ENCODE measurements at places on chromosomes 16 and 17.

DNA sequence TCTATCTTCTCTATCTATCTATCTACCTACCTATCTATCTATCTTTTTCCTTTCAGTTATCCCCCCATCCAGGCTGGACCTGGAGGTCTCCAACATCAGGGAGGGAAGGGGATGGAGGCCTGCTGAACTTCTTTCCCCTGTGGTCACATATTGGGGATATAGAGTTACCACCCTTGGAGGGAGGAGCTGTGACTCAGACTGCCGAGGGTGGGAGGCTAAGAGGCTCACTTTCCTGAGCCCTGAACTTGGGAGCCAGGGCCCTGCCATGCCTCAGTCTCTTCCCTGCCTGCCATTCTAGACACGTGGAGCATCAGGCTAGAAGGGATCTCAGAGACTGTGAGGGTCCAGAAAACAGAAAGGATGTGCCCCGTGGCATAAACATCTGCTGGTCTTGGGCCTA lies 8.4 kb downstream of the LRRC3C start:
- no peak for DNase-seq

GRCh38 chr17:68459037-68459639 lies 1.8 kb upstream of the WIPI1 start:
- DNase-seq, result no peak

DNA sequence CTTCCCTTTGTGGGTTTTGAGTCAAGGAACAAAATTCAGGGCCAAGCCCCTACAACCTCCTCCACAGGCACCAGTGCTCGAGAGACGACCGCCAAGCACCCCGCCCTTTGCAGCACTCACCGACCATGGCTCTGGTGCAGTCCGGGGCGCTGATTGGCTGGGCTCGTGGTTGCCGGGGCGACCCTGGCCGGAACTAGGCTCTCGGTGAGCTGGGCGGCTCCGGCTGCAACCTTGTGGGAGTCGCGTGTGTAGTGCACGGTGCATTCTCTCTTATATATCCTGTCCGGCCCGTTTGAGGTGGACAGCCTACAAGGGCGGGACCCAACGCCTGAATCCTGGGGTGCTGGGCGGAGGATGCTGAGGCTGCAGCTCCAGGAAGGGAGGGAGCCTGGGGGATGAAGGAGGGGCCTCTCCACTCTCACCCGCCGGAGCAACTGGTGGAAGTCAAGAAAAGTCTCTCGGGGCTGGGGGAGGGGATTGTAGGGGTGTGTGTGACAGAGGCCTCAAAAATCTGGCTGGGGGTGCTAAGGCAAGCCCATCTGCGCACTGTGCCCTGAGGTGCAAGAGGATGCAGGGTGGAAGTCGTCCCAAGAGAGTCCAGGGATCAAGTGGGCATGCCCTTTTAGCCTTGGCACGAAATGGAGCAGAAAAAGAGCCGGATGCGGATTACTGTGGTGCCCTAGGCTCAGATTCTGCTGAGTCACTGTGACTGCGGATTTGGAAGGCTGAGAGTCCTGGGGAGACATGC lies at the start of gene NQO1:
NQO1 (minus strand) TSS at position 248 of the 748 bp plus-strand sequence; CDS start at position 127, 121 bp downstream.
- peak; percentile 84 for DNase-seq

GRCh38 chr16:72094266-72094610 lies 591 bp downstream of the DHX38 start:
- DNase-seq, result peak; percentile 55

All from stimulated activated naive CD4-positive, alpha-beta T cell treated with Interleukin-2 at 50 U/mL for 16 hours (primary cell).